ENCODE measurements at places on chromosomes 2 and 18.

DNA sequence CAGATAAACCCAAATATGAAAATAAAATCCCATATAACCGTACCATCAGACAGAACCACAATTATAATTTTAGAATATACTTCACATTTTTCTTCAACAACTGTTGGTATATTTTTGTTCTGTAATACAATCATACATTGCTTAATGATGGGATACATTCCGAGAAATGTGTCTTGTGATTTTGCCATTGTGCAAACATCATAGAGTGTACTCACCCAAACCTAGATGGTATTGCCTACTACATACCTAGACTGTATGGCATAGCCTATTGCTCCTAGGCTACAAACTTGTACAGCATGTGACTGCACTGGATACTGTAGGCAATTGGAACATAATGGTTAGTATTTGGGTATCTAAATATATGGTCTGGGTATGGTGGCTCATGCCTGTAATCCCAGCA lies 30.6 kb downstream of the MAPRE3 start:
- no peaks in the 10 kb centered on the region for H3K36me3 ChIP-seq
- no peaks in the 10 kb centered on the region for H3K27me3 ChIP-seq
- no peak for DNase-seq
- no peak overlapping the region for H3K4me3 ChIP-seq
- no peak overlapping the region for H3K27ac ChIP-seq

GRCh38 chr2:11320698-11321492 lies 23.5 kb downstream of the ROCK2 start:
- H3K27me3 ChIP-seq = no peaks in the 10 kb centered on the region
- no peak overlapping the region for H3K4me3 ChIP-seq
- no peak overlapping the region for H3K27ac ChIP-seq
- no peak for DNase-seq
- H3K36me3 ChIP-seq = no peaks in the 10 kb centered on the region

- no peak for DNase-seq
- H3K4me3 ChIP-seq = no peak overlapping the region
- no peaks in the 10 kb centered on the region for H3K36me3 ChIP-seq
These were observed 252.5 kb downstream of the XIRP2 start for GRCh38 chr2:167140767-167141166.

GRCh38 chr18:67362906-67363305 lies 153.6 kb downstream of the DSEL start:
- no peaks in the 10 kb centered on the region for H3K27me3 ChIP-seq
- peaks cover 3% of the 10 kb centered on the region for H3K4me1 ChIP-seq
- H3K36me3 ChIP-seq = no peaks in the 10 kb centered on the region
- no peak overlapping the region for H3K4me3 ChIP-seq
- H3K27ac ChIP-seq = no peak overlapping the region
- no peak for DNase-seq
